ENCODE measurements at places on chromosomes 4 and X.

DNA sequence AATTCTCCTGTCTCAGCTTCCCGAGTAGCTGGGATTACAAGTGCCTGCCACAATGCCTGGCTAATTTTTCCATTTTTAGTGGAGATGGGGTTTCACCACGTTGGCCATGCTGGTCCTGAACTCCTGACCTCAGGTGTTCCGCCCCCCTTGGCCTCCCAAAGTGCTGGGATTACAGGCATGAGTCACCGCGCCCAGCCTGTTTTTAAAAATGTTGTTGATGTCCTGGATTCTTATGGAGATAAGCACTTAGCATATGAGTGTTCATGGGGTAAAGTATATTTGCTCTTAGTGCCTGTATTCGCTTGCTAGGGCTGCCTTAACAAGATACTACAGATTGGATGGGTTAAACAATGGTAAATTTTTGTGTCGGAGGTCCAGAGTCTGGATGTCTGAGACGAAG is 91.7 kb downstream of the CEP44 start:
- DNase-seq, result no peak

DNA sequence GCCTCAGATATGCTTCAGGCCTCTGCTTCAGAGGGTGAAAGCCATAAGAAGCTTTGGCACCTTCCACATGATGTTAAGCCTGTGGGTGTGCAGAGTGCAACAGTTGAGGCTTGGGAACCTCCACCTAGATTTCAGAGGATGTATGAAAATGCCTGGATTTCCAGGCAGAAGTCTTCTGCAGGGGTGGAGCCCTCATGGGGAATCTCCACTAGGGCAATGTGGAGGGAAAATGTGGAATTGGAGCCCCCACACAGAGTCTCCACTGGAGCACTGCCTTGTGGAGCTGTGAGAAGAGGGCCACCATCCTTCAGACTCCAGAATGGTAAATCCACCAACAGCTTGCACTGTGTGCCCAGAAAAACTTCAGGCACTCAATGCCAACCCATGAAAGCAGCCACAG is 35.2 kb downstream of the TLR10 start:
- DNase-seq, result no peak

DNA sequence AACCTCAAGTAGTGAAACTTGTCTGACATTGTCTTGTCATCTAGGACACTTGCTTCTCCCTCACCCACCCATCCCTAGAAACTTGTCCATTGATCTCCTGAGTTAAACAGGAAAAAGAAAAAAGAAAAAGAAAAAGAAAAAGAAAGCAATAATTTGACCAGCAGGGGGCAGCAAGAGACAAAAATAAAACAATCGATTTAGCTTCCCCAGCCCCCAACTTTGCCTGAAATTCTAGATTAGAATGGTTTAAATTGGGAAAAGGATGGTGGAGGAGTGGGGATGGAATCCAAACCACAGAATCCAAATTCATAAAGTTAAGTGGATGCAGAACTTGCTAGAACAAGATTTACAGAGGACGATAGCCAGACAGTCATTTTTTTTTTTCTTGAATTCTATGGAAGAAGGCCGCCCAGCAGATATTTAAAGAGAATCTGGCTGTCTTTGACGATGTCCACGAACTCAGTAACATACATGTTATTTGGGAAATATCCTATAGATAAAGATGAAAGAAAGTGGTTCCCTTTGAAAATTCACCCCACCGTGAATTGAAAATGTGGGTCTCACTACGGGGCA is 282.9 kb downstream of the USP46 start:
- DNase-seq, result no peak

- DNase-seq, result no peak
Measured at GRCh38 chr4:120960656-120961267, 38.2 kb upstream of the PRDM5 start.

DNA sequence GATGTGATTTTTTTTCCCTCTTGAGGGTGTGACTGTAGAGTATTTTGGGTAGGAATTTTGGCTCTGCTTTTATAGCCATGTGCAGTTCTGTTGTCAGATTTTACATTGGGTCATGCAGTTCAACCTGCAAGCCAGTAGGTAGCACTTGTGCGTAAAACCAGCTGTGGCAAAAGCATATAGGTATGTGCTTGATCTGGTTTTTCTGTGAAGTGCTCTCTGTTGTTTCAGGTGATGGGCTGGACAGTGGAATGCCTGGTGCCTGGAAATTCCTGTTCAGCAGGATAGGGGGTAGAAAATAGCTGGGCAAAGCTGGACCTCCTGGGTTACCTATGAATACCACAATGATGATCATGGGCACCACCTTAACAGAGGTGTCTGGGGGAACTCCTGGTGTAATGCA is 584.2 kb upstream of the PCDH10 start:
- DNase-seq, result no peak

DNA sequence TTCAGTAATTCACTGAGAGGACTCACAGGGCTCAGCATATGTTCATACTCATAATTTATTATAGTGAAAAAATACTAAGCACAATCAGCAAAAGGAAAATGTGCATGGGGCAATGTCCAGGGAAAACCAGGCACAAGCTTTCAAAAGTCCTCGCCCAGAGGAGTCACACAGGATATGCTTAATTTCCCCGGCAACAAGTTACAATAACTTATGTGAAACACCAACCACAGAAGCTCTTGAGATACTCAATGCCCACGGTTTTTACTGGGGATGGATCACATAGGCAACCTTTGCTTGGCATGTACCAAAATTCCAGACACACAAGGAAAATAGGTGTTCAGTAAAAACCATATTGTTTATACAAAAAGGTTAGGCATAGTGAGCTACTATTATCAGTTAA is 38.5 kb upstream of the STPG2 start:
- DNase-seq, result no peak

DNA sequence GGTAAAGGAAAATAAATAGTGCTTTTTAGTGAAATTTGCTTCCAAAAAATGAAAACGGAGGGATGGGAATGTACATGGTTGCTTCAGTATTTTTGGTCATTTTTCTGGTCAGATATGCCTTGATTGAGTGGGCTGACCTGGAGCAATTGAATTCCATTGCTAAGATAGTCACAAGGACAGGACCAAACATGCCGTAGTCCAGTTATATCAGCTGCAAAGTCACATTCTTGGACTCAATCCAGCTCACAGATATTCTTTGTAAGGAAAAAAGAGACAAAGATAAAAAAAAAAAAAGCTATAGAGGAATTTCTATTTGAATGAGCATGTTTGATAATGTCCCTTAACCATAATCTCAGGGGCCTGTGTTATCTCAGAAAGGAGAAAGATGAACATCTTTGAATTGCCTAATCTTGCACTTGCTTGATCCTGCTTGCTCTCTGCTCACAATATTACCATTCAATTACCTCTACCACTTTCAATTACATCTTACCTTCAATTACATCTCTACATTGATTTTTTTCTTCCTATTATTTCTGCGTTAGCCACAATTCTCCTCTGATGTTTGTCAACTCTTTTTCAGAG is 75.4 kb upstream of the PACRGL start:
- no peak for DNase-seq

GRCh38 chrX:114519524-114519923 is 64.4 kb upstream of the HTR2C start:
- DNase-seq, result no peak

DNA sequence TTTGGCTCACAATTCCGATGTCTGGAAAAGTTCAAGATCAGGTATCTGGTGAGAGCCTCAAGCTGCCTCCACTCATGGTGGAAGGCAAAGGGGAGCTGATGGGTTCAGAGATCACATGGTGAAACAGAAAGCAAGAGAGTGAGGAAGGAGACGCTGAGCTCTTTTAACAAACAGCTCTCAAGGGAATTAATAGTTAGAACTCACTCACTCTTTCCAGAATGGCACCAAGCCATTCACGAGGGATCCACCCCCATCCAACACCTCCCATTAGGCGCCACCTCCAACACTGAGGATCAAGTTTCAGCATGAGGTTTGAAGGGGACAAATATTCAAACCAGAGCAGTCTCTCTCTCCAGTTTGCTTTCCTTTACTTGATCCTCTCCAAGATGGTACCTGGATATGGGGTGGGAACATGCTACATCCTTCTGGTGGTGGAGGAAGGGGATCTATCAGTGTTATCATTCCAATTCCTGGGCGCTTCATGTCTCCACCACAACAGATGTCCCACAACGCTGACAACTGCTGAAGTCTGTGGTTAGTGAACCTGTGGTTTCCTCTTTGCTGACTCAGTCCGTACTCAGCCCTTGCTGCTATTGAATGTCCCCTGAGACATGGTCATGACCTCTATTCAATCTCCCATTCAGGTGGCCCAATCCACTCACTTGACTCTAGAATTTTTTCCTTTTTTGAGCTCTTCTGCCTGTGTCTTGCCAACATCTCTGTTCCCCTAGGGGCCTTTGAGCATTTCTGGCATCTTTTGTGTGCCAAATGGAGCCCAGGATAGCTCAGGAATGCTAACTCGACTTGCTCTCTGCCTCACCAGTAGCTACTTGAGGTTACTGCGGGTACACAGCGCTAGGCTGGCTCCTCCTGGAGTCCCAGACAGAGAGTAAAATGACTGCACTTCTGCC is 395.2 kb downstream of the MID1IP1 start:
- DNase-seq, result peak; percentile 15

GRCh38 chr4:56612282-56612681 is 68.8 kb downstream of the HOPX start:
- no peak for DNase-seq

DNA sequence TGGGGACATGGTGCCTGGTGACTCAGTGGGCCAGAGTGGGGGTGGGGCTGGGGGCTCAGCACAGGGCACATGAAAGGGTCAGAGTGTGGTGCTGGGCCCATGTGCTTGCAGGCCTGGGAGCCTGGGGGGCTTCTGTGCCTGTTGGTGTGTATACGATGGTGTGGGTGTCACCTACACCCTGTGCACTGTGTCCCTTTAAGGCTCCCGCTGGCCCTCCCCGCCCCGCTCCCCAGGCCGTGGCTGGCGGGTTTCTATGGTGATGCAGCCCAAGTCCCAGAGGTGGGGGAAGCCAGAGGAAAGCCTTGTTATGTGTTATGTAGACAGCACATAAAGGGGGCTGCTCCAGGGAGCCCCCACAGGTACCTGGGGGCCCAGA is 5.5 kb downstream of the L1CAM start:
- no peak for DNase-seq

GRCh38 chrX:41302370-41302769 is 31.6 kb upstream of the DDX3X start:
- DNase-seq, result no peak

DNA sequence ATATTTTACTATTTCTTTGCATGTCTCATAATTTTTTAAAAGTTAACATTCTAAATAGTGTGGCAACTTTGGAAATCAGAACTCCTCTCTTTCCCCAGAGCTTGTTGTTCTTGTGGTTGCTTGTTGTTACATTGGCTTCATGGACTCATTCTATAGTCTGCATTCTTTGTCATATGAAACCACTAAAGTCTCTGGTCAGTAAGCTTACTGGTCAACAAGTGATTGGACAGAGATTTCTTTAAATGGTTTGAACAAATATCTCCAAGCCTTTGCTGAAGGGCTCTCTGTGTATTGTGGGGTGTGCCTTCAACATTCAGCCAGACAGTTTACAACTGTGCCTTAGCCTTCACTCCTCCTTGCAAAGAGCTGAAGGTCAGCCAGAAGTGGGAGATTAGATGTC is 147.2 kb downstream of the OPHN1 start:
- no peak for DNase-seq

- DNase-seq, result no peak
Measured at GRCh38 chr4:73741031-73741749, 821 bp downstream of the CXCL8 start.

DNA sequence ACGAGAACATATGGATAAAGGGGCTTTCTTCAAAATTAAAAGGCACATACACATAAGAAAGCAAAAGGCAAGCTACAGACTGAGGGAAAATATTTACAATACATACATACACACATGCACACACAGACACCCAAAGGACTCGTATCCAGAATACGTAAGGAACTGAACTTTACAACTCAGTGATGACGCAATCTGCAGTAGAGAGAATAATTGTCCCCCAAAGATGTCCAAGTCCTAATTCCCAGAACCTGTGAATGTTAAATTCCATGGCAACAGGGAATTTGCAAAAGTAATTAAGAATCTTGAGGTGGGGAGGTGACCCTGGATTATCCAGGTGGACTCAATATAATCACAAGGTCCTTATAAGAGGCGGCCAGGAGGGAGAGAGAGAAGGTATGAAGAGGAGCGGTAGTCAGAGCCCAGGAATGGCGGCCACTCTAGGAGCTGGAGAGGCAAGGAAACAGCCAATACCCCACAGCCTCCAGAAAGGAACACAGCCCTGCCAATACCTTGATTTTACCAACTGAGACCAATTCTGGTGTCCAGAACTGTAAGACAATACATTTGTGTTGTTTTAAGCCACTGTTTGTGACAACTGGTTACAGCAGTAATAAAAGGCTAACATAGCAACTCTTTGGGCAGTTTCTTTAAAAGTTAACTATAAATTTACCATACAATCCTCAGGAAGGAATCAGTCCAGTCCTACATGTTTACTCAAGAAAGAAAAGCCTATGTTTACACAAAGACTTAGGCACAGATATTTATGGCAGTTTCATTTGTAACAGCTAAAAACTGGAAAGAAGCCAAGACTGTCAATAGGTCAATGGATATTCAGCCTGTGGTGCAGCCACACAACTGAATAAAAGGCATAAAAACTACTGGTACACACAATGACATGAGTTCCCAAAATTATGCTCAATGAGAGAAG is 27.3 kb upstream of the STS start:
- no peak for DNase-seq

GRCh38 chr4:138910195-138910913 is 105.2 kb upstream of the NOCT start:
- no peak for DNase-seq

GRCh38 chrX:69278031-69278687 is 112.9 kb upstream of the PJA1 start:
- DNase-seq, result no peak

DNA sequence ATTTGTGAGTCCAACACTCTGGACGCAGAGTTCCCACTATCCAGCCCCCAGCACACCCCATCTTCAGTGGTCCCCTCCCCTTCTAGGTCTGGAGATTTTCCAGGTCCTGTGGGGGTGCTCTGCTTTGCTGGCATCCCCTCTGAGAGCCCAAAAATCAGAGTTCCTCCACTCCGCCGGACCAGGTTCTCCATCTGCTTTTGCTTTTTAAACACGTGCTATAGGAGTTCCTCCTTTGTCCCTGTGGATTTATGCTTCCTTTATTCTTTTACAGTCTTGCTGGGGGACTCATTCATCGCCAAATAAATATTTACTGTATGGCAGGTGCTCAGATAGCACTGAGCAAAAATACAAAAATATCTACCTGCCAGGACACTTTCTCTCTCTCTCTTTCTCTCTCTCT is 324.7 kb downstream of the STK32B start:
- no peak for DNase-seq

GRCh38 chr4:106773076-106773905 is 262.8 kb downstream of the DKK2 start:
- DNase-seq, result no peak

GRCh38 chr4:84957514-84958420 is 8.7 kb downstream of the WDFY3 start:
- no peak for DNase-seq
